ENCODE measurements at places on chromosomes 3 and 15. TPM values are rescaled to one million over a fixed set of nuclear protein-coding genes. Genes with fewer than 3 reads are reported as not detected.

- DNase-seq, result no peak
Measured at GRCh38 chr15:66138096-66138783, 115.3 kb downstream of the MEGF11 start.

The ACAP2 gene
- 8.3 TPM for polyA plus RNA-seq

- no peak for DNase-seq
Measured at GRCh38 chr3:61947456-61947855, 386.1 kb downstream of the PTPRG start.

The MST1R gene
- polyA plus RNA-seq, result 0.14 TPM

DNA sequence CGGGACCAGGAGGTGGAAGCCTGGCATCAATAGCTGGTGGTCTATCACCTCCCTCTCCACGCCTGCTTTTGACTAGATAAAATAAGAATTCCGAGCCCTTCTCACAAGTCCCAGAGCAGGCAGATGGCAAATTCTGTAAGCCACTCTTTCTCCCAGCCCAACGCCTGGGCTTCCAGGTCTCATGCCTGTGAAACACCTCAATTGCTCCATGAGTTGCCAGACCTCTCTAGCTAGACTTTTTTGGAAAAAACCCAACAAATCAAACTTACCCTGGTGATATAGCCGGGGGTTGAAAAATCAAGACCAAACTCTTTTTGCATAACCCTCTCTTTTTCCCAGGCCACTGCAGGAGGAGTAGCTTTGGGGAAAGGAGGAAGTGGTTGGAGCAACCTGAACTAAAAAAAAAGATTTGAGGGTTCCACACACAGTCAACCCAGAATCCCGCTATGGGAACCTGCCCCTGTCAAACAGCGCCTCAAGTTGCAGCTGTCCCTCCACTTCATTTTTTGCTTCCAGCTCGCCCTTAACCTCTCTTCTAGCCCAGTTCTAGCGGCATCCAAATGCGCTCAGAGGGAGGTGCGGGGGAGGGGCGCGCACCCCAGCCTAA lies 7.0 kb downstream of the BHLHE40 start:
- peak; percentile 64 for DNase-seq

DNA sequence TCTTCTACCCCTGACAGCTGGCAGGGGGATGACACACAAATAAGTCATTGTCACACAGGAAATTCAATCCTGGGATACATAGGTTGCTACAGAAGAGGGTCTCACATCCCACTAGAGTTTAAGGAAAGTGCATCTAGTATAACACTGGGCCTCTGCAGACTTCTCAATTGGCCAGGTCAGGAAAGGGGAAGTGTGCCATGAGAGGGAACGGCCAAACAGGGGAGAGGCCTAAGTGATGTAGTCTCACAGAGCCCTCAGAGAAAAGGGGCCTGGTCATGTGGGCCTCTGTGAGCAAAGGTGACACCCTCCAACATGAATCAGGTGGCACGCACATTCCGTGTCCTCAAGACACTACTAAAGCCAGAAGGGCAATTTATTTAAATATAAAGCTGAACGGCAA lies 11.2 kb downstream of the ZXDC start:
- DNase-seq, result no peak

- DNase-seq, result no peak
Measured at GRCh38 chr3:129793942-129794310, 99.6 kb downstream of the TMCC1 start.

The LMAN1L gene
- polyA plus RNA-seq, result not detected

GRCh38 chr3:97981886-97982285 lies 9.7 kb upstream of the RIOX2 start:
- DNase-seq, result peak; percentile 21

The GOLGA6L7 gene
- not detected for polyA plus RNA-seq

The PCSK6 gene
- not detected for polyA plus RNA-seq

The KCNMB2 gene
- not detected for polyA plus RNA-seq

The GOLGA6A gene
- polyA plus RNA-seq, result not detected

DNA sequence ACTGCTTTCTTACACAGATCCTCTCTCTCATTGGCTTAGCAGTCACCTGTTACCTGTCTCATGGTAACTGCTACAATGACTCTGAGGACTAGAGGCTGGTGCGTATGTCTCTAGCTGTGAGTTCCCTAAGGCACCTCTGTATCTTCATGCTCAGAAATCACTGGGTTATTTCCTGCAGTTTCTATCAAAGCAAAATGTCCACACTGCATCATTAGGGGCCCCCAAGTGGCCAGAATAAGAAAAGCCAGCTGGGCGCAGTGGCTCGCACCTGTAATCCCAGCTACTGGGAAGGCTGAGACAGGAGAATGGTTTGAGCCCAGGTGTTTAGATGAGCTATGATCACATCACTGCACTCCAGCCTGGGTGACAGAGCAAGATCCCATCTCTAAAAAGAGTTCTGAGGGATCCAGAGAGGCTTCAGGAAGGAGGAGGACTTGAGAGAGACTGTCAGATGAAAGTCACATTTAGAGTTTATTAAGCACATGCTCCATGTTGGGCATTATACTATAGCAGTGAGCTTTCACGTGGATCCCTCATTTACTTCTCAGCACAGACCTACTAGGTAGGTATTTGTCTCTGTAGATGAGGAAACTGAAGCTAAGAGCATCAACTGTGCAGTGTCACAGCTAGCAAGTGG lies 2.3 kb upstream of the VPS18 start:
- peak; percentile 49 for DNase-seq

The RBP2 gene
- polyA plus RNA-seq, result not detected

GRCh38 chr15:87215100-87215499 lies 1041.4 kb downstream of the NTRK3 start:
- DNase-seq, result no peak

- DNase-seq, result no peak
Measured at GRCh38 chr3:172287937-172288477, 160.2 kb downstream of the GHSR start.

DNA sequence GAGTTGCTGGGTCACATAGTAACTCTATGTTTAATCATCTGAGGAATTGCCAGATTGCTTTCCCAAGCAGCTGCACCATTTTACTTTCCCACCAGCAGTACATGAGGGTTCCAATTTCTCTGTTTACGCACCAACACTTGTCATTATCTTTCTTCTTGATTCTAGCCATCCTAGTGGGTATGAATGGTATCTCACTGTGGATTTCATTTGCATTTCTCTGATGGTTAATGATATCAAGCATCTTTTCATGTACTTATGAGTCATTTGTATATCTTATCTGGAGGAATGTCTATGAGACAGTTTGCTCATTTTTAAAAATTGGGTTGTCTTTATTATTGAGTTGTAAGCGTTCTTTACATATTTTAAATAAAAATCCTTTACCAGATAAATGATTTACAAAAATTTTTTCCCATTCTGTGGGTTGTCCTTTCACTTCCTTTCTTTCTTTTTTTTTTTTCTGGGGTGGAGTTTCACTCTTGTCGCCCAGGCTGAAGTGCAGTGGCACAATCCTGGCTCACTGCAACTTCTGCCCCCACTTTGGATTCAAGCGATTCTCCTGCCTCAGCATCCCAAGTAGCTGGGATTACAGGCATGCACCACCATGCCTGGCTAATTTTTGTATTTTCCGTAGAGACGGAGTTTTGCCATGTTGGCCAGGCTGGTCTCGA lies 8.9 kb upstream of the SGO1 start:
- DNase-seq, result peak; percentile 8

DNA sequence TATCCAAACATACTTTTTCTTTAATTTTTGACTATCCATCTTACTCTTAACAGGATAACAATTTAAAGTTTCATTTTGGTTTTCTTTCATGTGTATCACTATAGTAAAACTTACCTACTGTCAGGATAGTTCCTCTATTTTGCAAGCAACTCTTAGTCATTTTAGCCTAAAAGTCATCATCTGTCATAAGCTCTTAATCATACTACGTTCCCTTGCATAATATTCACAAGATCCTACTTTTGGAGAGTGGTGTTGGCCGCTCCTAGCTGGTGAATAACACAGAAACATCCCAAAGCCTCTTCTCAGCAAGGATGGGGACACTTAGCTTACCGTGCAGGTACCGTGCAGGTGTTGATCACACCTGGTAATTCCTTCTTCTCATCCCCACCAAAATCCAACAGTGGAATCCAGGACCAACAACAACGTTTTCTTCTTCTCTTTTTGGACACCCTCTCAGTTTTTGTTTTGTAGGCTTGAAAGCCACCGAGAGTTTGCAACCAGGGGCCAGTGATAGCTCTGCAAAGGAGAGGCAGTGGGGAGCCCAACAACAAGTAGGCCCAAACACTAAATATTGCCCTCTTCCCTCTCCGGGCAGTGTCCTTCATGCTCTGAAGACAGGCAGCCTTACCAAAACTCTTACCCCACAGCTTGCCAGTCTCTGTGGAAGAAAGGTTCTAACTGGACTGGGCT lies 433 bp downstream of the FILIP1L start:
- DNase-seq, result no peak

The HTR3E gene
- not detected for polyA plus RNA-seq

DNA sequence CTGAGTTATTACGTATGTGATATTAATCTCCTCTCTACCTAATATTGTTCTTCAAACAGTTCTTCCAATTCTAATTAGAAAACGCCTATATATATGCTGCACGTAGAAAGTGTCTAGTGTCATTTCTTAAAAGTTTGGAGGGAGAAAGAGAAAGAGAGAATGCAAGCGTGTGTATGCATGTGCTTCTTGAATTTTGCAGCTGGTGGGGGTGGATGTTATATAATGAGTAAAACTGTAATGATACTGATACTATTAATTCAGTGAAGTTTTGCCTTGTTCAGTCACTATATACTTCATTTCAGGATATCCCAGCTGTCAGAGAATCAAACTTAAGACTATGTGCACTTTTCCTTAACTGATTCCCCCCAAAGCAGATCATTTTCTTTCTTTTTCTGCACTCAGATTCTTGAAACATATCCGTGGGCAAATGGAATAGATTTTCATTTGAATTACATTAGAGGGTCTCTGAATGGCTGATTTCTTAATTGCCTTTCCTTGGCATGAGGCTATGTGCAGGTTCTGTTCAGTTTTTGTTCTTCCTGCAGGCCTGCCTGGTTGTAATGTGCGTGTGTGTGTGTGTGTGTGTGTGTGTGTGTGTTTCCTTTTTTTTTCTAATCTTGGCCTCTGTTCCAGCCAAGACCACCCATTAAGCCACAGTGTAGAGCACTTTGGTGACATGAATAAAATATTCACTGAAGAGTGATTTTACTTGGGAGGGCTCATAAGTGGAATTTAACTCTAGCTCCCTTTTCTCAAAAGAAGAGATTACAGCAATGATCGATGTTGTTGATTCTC lies 617.5 kb downstream of the RBMS3 start:
- no peak for DNase-seq

- no peak for DNase-seq
Measured at GRCh38 chr3:66648975-66649374, 148.2 kb upstream of the LRIG1 start.

GRCh38 chr15:73142802-73143762 lies 90.8 kb downstream of the NEO1 start:
- no peak for DNase-seq

- no peak for DNase-seq
Measured at GRCh38 chr15:69887553-69887952, 210.2 kb downstream of the TLE3 start.

DNA sequence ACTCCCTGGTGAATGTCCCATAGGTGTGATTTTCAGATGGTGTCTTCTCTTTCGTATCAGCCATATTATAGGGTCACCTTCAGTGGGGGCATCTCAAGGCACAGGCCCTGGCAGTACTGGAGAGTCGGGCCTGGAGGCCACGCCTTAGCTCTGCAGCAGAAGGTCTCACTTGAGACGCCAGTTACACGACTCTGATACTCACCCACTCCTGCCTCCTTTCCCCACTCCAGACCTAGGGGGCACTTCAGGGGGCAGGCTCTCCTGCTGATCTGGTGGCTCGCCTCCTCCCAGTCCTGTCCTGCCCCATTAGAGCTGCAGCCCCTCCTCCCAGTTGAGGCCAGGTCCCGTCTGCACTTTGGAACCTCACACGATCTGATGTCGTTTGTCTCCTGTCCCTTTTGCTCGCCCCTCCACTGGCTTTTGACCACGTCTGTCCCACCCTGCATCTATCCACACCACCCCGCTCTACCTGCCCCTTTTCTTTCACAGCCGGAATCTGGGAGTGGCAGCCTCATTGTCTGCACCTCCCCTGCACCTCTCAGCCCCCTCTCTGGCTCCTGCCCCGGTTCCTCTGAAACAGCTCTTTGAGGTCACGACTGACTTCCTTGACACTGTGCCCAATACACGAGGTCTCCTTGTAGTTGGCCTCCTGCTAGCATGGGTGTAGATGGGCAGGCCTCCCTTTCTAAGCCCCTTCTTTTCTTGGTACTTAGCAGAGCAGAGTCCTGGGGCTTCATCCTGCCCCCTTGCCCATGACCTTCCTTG lies 181.9 kb downstream of the NSMCE3 start:
- DNase-seq, result no peak

The KIF15 gene
- 3.7 TPM for polyA plus RNA-seq

DNA sequence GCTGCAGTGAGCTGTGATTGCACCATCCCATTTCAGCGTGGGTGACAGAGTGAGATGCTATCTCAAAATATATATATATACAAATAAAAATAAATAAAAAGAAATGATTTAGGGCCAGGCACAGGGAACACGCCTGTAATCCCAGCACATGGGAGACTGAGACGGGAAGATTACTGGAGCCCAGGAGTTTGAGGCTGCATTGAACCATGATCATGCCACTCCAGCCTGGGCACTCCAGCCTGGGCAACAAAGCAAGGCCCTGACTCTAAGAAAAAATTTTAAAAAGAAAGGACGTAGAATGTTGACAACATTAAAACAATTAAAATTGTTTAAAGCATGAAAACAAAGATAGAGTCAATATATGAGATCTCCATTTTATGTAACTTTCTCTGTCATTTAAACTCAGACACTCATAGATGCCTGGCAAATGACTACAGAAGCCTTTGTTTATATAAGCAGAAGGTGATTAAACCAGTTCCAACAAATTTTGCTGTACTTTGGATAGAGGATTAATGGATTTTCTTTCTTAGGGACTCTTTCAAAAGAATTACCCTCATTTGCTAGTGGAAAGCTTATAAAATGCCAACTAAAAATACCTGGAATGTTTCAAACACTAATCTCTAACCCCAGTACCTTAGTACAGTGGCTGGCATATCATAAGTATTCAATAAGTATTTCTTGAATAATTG lies 10.7 kb upstream of the TRPM7 start:
- DNase-seq, result peak; percentile 56

DNA sequence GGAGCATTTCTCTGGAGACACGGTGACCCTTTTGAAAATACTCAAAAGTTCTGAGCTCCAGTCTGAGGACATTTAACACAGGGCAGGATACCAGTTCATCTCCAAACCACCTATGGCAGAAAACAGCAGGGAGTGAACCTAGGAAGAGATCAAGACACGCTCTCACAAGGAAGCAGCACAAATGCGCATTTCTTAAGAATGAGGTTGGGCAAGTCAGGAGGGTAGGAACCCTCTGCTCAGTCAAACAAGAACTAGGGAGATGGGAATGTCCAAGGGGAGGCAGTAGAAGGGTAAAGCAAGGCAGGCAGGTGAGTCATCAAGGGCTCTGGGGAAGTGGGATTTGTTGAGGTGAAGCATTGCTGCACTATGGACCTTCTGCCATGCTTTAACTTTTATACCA lies 60.3 kb upstream of the PSMD6 start:
- DNase-seq, result no peak

The SPATA12 gene
- polyA plus RNA-seq, result not detected

The PDZRN3 gene
- 10.3 TPM for polyA plus RNA-seq
